ENCODE measurements at places on chromosomes 2 and 18. TPM values are rescaled to one million over a fixed set of nuclear protein-coding genes. Genes with fewer than 3 reads are reported as not detected.

The ITGA4 gene
- 9.7 TPM for total RNA-seq

The MCFD2 gene
- 114 TPM for total RNA-seq

The CCDC142 gene
- 10.6 TPM for total RNA-seq

The G6PC2 gene
- not detected for total RNA-seq

The IL37 gene
- total RNA-seq = not detected

The APLF gene
- 4.3 TPM for total RNA-seq

The RAB6C gene
- total RNA-seq = not detected

The GPAT2 gene
- 1.3 TPM for total RNA-seq

The BMP10 gene
- not detected for total RNA-seq

The C2orf68 gene
- 8.2 TPM for total RNA-seq

The LYPD6 gene
- total RNA-seq = 2.7 TPM

The FBXO48 gene
- total RNA-seq = 0.43 TPM

The PLA2R1 gene
- total RNA-seq = 15.4 TPM

The ATP6V1B1 gene
- total RNA-seq = 0.51 TPM

The MZT2B gene
- 256 TPM for total RNA-seq

The VIT gene
- total RNA-seq = 3.4 TPM

The IFIH1 gene
- total RNA-seq = 3.5 TPM

The TCF23 gene
- total RNA-seq = not detected

The HTR2B gene
- 8.0 TPM for total RNA-seq

The VIL1 gene
- not detected for total RNA-seq

The IMPA2 gene
- total RNA-seq = 22.8 TPM

The UGT1A6 gene
- total RNA-seq = not detected

The RNPEPL1 gene
- total RNA-seq = 30.5 TPM

The TMEFF2 gene
- total RNA-seq = 5.4 TPM

The GNAL gene
- total RNA-seq = 1.3 TPM

The CEBPZ gene
- 19.7 TPM for total RNA-seq

The CENPA gene
- total RNA-seq = 0.23 TPM

The HOXD10 gene
- total RNA-seq = not detected

The SERPINB10 gene
- not detected for total RNA-seq

The HMSD gene
- total RNA-seq = not detected

The SIX2 gene
- 19.5 TPM for total RNA-seq

The GAREM2 gene
- total RNA-seq = 2.8 TPM

The UPP2 gene
- total RNA-seq = not detected

The RSAD2 gene
- total RNA-seq = not detected

The TUBA3E gene
- total RNA-seq = not detected

The PLCD4 gene
- 2.7 TPM for total RNA-seq

The MXD1 gene
- 4.8 TPM for total RNA-seq

The IWS1 gene
- 39.6 TPM for total RNA-seq

The RNF181 gene
- total RNA-seq = 188 TPM

The CNRIP1 gene
- total RNA-seq = 26.6 TPM

The CERKL gene
- total RNA-seq = not detected

The ARHGAP25 gene
- total RNA-seq = 1.8 TPM

The OSR1 gene
- 179 TPM for total RNA-seq

The DNAJC5G gene
- not detected for total RNA-seq

The CRYBA2 gene
- total RNA-seq = not detected

The HRH4 gene
- total RNA-seq = not detected

The SS18 gene
- total RNA-seq = 76.4 TPM

The DSG1 gene
- total RNA-seq = not detected

The SLC4A3 gene
- total RNA-seq = 9.3 TPM

The VWC2L gene
- total RNA-seq = not detected

The TUBA4B gene
- not detected for total RNA-seq

The FAM237A gene
- not detected for total RNA-seq

Measured in pericardium fibroblast (primary cell).